Smooth muscle cell of the pulmonary artery (primary cell): ENCODE measurements at places on chromosomes 2 and 18. TPM values are rescaled to one million over a fixed set of nuclear protein-coding genes. Genes with fewer than 3 reads are reported as not detected.

Gene ATG16L1
- 34.0 and 47.7 TPM in 2 replicates for total RNA-seq

Gene SKOR2
- total RNA-seq: not detected in 2 replicates

Gene SNORC
- total RNA-seq: 0.65 and 1.6 TPM in 2 replicates

Gene GPAT2
- 30.6 and 32.3 TPM in 2 replicates for total RNA-seq

Gene TRIM43
- not detected in 2 replicates for total RNA-seq

Gene MGAT4A
- 0.33 and 0.86 TPM in 2 replicates for total RNA-seq

Gene SPP2
- not detected in 2 replicates for total RNA-seq

Gene ZNF396
- 1.9 and 3.5 TPM in 2 replicates for total RNA-seq

Gene SF3B6
- 81.3 and 105 TPM in 2 replicates for total RNA-seq

Gene DNAJC5G
- total RNA-seq: not detected in 2 replicates

Gene ITPRIPL1
- total RNA-seq: 0.26 and 1.3 TPM in 2 replicates

Gene CRACDL
- total RNA-seq: 0.03 TPM in 1 of 2 replicates, not detected in the other

Gene LBX2
- 0.59 and 4.5 TPM in 2 replicates for total RNA-seq

Gene UGT1A4
- not detected in 2 replicates for total RNA-seq

Gene MAP2
- total RNA-seq: 10.7 and 20.1 TPM in 2 replicates

Gene RAB6C
- not detected in 2 replicates for total RNA-seq

Gene EVX2
- not detected in 2 replicates for total RNA-seq

Gene AMMECR1L
- 19.4 and 19.8 TPM in 2 replicates for total RNA-seq

Gene VWC2L
- not detected in 2 replicates for total RNA-seq

Gene AOX1
- total RNA-seq: 13.0 and 32.9 TPM in 2 replicates

Gene MYCN
- total RNA-seq: 0.07 TPM in 1 of 2 replicates, not detected in the other

Gene RESP18
- total RNA-seq: not detected in 2 replicates

Gene CXCR4
- 0.85 and 2.0 TPM in 2 replicates for total RNA-seq

Gene C2orf81
- total RNA-seq: 1.2 and 3.5 TPM in 2 replicates

Gene PROKR1
- not detected in 2 replicates for total RNA-seq

Gene RAMP1
- total RNA-seq: 2.3 and 3.7 TPM in 2 replicates

Gene UBE2F
- 35.6 and 38.1 TPM in 2 replicates for total RNA-seq

Gene MEP1B
- 0.07 TPM in 1 of 2 replicates, not detected in the other for total RNA-seq

Gene FAM237A
- total RNA-seq: not detected in 2 replicates

Gene SIGLEC15
- total RNA-seq: 1.8 and 4.4 TPM in 2 replicates

Gene REG3A
- not detected in 2 replicates for total RNA-seq

Gene CXCR2
- total RNA-seq: not detected in 2 replicates

Gene CD226
- total RNA-seq: 0.46 and 0.69 TPM in 2 replicates

Gene HAUS1
- total RNA-seq: 9.0 and 16.9 TPM in 2 replicates

Gene IMPACT
- total RNA-seq: 26.0 and 30.6 TPM in 2 replicates

Gene GPR17
- not detected in 2 replicates for total RNA-seq

Gene GMCL1
- 11.7 and 15.3 TPM in 2 replicates for total RNA-seq

Gene GREB1
- 0.17 and 0.52 TPM in 2 replicates for total RNA-seq

Gene UGT1A3
- total RNA-seq: not detected in 2 replicates

Gene CDK15
- total RNA-seq: 0.52 and 1.5 TPM in 2 replicates

Gene AQP12B
- not detected in 2 replicates for total RNA-seq
